ENCODE measurements at places on chromosomes 16 and 17. TPM values are rescaled to one million over a fixed set of nuclear protein-coding genes. Genes with fewer than 3 reads are reported as not detected.

DNA sequence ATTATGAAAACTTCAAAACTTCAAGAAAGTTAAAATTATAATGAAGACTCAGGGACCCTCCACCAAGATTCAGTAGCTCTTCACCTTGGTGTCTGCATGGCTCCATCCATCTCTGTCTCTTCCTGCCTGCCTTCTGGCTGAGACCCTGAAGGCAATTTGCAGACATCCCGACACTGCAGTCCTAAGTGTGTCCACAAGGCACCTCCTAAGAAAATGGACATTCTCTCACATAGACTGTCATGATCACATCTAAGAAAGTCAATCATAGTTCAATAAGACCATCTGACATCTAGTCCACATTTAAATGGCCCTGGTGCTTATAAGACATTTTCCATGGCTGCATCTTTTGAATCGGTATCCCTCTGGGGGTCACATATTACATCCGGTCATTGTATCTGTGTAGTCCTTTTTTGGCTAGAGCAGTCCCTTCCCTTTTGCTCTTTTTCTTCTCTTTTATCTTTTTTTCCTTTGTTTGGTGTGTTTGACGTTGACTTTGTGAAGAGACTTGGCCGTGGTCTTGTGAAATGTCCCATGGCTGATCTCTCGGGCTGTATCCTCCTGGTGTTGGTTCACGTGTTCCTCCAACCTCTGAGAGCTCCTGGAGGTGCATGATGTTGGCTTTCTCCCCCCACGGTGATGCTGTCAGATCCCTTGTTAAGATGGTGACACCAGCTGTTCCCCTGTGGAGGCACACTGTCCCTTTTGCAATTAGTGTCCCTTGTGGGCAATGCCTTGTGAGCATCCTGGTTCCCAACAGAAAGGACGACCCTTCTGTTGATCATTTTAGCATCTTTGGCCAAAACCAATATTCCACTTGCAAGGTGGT lies 5.0 kb upstream of the TNFRSF13B start:
- DNase-seq = no peak

- no peak for DNase-seq
Measured at GRCh38 chr17:55161935-55162555, 102.7 kb upstream of the HLF start.

DNA sequence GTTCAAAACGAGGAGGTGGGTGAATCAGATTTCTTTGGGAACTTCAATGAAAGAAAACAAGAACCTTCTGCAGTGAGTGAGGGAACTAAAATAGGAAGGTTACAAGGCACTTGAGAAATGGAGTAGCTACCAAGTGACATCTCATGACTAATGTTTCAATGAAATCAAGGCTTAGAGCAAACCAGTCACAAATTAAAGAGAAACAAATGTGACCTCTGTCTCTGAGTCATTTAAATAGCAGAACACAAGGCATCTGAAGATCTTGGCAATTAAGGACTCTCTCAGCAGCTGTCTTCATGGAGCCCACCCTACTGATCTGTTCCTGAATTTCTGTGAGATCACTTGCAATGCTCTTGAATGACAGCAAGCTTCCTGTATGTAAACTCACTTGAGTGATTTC lies 109.5 kb downstream of the CDH11 start:
- no peak for DNase-seq

WSCD1 gene
- total RNA-seq = 1.4 TPM

- DNase-seq = no peak
Measured at GRCh38 chr16:57999366-57999970, 1.0 kb downstream of the ZNF319 start.

DNA sequence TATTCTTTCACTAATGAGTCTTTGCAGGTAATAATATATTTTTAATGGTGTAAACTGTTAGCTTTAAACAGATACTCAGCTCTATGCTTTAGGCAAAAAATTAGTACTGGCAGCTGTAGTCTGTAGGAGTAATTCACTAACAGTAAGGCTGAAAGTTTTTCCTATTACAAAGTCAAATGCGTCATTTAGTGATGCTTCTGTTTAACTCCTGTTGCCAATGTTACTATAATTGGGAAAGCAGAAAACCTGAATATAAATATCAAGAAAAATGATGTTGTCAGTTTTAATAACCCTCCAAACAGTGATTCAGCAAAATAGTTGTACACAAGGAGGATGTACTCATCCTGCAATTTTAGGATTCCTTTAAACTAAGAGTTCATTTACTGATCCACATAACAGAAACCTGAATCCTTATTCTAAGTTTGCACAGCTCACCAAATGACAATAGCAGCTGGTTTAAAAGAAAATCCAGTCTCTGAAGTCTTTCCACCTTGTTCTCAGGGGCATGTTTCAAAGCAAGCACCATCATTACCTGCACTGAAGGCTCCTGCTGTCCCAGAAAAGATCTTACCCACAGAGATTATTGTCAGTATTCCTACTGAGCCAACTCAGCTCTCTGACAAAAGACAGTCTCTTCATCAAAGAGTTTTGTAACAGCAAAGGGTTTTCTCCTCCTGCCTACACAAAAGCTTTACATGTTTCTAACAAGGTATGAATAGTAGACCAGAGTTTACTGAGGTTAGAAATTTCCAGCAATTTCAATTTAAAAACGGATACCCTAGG lies 4.2 kb downstream of the CDR2 start:
- DNase-seq = no peak

PABPN1L gene
- total RNA-seq = not detected

TOM1L2 gene
- total RNA-seq = 28.7 TPM

DNA sequence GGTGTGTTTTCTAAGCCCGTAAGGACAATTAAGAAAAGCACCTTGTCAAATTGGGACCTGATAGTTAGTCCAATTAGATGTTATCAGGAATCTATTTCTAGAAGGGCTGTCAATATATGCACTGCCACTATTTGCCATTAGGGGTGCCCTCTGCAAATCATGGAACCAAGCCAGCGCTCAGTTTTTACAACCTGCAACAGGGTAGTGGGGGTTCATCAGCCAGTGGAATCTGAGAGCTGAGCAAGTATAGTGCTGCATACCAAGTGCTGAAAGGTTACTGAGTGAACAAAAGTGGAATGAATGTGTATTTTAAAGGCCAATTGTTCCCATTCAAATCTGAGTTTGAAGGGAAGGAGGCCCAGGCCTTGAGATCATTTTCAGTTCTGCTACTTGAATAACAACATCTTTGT lies 10.4 kb downstream of the PRR11 start:
- DNase-seq = no peak

ALOX15B gene
- total RNA-seq = 9.8 TPM

PLA2G10 gene
- total RNA-seq = not detected

CIBAR2 gene
- not detected for total RNA-seq

AATF gene
- total RNA-seq = 28.5 TPM

- no peak for DNase-seq
Measured at GRCh38 chr17:36183001-36183971, 6.8 kb upstream of the TBC1D3B start.

METTL16 gene
- total RNA-seq = 15.7 TPM

DNA sequence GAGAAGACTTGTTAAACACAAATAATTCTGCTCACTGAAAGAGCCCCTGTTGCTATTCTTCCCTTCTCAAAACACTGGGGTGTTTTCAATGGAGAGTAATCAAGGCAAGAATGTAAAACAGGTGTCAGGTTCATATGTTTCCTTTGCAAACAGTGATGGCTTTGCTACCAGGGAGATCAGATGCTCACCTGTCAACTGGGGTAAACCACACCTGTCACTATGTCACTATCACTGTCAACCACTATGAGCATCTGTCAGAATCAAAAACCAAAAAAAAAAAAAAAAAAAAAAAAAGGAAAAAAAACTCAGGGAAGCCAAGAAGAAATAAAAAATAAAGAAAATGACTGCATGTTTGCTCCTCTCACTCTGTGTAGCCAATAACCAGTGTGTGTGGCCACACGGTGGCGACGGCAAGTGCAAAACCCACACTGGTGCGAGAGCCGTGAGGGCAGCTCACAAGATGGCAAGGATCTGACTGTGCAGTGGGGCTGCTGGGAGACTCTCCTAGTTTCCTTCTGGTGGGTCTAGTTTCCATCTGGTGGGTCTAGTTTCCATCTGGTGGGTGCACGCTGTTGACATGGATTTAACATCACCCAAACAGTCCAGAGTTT lies 22.7 kb downstream of the USP22 start:
- no peak for DNase-seq

CSH2 gene
- not detected for total RNA-seq

GRCh38 chr16:11543661-11544393 lies 42.9 kb downstream of the LITAF start:
- DNase-seq = no peak

DNA sequence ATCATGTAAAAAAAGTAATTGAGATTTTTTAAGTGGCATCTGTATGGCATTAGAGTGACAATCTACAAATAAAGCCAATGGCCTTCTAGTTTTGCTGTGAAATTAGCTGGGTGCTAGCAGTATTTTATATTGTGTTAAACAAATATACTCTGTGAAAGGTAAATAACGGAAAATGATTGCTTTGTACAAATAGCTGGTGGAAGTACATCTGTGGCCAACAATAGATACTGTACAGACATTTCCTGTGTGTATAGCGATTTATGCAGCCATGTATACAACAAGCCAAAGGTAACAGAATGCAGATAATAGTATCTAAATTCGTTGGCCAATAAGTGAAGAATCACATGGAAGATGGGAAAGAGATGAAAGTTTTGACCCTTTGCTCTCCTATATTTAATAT lies 26.6 kb downstream of the IQCK start:
- no peak for DNase-seq

GRCh38 chr17:1703063-1703462 lies 7.1 kb downstream of the TLCD2 start:
- no peak for DNase-seq

DNA sequence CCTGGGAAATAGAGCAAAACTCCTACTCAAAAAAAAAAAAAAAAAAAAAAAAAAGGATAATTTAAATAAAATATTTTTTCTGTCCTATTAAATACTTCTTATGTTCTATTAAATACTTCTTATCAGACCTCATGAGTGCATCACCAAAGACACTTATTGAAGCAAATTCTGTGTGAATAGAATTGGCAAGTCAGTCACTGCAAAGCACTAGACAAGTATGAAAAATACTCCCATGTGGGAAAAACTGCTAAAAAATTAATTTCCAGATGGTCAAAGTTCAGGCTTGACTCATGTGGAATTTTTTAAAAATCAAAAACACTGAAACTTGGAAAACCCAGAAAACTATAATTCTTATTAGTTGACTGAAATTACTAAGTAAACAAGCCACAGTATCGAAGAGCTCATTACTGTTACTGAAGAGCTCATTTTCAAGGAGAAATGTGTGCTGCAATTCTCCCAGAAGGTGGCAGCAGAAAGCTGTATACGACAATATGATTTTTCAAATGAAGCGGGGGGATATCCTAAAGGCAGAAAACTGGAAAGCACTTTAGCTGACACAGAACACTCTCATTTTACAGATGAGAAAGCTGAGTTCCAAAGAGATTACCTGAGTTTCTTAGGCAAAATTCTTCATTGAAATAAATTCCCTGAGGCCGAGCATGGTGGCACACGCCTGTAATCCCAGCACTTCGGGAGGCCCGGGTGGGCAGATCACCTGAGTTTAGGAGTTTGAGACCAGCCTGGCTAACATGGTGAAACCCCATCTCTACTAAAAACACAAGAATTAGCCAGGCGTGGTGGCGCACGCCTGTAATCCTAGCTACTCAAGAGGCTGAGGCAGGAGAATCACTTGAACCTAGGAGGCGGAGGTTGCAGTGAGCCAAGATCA lies 15.9 kb upstream of the FBXO47 start:
- DNase-seq = no peak

GRCh38 chr17:76219670-76220383 lies 20.5 kb downstream of the RNF157 start:
- no peak for DNase-seq

OMG gene
- 0.84 TPM for total RNA-seq

DNA sequence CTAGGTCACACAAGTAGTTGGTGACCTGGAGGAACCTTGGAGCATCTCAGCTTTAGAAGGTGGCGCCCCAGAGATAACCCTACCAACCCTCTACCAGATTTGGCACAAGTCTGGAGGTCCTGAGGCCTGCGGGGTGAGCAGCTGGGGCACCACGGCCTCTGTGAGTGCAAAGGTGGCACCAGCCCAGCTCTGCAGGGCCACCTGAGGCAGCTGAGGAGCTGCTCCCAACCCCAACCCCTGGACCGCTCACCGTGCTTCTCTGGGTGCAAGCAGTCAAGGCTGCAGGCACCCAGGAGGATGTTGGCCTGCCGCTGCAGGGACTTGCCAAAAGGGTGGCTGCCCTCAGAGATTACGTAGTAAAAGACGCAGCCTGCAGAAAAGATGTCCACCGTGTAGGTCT lies 28.4 kb upstream of the ICAM2 start:
- DNase-seq = no peak

DNA sequence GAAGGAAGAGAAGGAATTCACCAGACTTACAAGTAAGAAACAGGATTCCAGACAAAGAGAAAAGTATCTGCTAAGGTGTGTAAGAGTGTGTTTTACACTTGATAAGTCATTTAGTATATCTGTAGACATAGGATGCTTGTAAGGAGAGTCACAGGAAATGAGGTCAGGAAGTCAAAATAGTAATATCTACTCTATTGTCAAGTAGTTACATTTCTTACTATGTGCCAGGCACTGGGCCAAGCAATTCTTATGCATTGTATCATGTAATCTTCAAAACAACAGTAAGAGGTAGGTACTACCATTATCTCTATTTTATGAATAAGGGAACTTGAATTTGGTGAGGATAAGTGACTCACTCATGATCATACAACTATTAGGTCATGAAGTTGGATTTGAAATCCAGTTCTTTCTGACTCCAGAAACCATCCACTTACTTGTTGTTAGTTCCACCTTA lies 129.1 kb downstream of the SNX11 start:
- no peak for DNase-seq

DNA sequence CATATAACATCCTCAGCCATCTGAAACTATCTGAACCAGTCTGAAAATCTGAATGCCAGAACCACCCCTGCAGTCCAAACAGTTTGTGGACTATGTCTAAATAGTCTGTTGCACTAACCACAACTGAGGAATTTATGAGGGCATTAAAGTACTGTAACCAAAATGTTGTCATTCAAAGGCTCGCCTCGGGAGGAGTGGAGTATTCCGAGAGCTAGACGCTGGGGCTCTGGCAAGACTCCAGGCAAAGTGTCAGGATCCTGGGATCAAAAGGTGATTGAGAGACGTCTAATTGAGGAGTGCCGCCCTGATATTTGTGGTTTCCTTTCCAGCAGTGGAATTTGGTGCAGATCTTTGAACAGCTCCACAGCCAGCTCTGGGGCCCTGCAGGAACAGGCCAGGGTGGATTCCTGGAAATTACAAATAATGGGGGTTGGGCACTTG lies 142.9 kb upstream of the MYOCD start:
- DNase-seq = no peak

DNA sequence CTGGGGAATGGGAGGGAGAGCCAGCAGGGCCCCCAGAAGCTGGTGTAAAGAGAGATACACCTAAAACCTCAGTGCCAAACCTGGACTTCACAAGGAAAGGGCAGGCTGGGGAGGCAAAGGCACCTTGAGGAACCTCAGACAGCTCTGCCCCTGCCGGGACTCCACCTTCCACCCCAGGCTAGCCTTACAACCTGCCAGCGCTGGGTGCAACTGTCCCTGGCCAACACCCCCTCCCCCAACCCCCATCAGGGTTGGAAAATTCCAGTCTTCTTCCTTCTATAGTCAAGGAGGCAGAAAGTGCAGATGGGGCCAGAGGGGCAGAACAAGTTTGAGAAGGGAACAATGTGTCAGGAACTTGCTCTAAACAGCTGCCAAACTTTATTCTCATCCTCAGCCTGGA lies 2.2 kb downstream of the YBX2 start:
- no peak for DNase-seq

- DNase-seq = no peak
Measured at GRCh38 chr17:1762901-1763898, 1.3 kb downstream of the SERPINF1 start.
